ENCODE measurements at places on chromosomes 1 and 21. TPM values are rescaled to one million over a fixed set of nuclear protein-coding genes. Genes with fewer than 3 reads are reported as not detected.

The KCNK1 gene
- 42.3 TPM for total RNA-seq

The GIPC2 gene
- 1.5 TPM for total RNA-seq

GRCh38 chr1:87399701-87400100 lies 71.0 kb downstream of the LMO4 start:
- no peaks in the 10 kb centered on the region for H3K36me3 ChIP-seq
- DNase-seq = no peak
- H3K4me3 ChIP-seq = no peak overlapping the region

GRCh38 chr21:42594616-42595282 lies 58.7 kb upstream of the PDE9A start:
- H3K4me1 ChIP-seq = peaks cover 8% of the 10 kb centered on the region
- no peak overlapping the region for H3K27ac ChIP-seq
- no peaks in the 10 kb centered on the region for H3K36me3 ChIP-seq
- no peak for DNase-seq

The KRTAP13-2 gene
- total RNA-seq = not detected

DNA sequence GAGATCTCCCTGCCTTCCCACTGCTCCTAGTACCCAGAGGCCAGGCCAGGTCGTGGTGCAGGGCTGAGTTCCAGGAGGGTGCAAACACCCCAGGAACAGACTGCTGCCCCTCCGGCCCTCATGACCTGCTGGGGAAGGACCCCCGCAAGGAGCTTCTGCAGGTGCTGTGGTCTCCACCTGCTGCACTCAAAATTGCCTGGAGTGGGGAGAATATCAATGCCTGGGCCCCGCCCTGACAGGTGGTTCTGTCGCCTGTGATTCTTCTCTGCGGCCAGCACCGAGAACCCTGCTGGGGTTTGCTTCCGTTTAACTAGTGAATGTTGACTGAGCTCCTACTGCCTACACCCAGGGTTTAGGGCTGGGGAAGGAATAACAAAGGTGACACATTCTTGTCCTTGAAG lies 2.1 kb upstream of the TFF3 start:
- peaks cover 16% of the 10 kb centered on the region for H3K4me1 ChIP-seq
- no peaks in the 10 kb centered on the region for H3K27me3 ChIP-seq
- peak; percentile 42 for DNase-seq
- no peaks in the 10 kb centered on the region for H3K36me3 ChIP-seq

DNA sequence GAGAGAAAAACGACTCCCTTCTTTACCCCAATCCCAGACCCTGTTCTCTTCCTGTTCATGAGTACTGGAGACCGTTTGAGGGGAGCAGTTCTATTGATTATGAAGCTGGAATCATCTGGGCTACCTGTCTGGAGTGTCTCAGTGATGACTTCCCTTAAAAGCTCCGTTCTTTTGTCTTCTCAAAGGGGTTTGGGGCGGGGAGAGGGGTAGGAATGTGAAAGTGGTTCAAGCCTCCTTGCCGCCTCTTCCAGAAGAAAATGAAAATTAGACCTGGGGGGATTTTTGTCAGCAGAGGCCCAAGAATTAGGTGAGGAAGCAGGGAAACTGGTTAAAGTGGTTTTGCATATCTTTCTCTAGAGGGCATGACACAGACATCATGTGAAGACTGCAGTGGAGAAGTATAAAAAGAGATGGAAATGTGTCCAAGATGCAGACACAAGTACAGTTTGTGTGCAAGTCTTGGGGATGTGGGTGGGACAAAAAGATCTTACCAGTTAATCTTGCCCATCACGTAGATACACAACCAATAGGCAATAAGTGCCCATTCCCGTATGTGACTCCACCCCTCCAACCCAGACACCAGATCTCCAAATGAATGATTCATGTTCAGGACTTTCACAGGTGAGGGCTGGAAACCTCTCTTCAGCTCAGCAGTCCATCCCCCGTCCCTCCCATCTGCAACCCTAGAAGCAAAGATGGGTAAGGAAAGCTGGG lies 470 bp upstream of the MTMR11 start:
- H3K4me1 ChIP-seq = peaks cover 50% of the 10 kb centered on the region
- H3K36me3 ChIP-seq = no peaks in the 10 kb centered on the region
- peak overlapping the region; percentile 89 for H3K27ac ChIP-seq
- H3K27me3 ChIP-seq = no peaks in the 10 kb centered on the region

DNA sequence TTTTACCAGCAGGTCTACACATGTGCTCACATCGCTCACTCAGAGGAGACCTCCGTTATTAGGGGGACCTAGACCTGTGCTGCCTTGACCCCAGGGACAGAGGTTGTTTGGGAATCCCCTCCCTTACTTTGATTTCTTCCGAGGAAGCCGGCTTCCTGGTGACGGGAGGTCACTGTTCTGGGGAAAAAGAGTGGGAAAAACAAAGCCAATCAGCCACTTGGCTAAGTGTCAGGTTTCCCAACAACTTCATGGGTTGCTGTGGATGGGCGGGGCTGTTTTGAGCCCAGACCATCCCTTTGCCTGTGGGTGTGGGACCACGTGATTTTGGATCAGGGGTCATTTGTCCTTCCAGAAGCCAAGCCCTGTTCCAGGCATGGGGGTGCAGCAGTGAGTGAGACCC lies 7.1 kb upstream of the KCNAB2 start:
- H3K4me1 ChIP-seq = peaks cover 6% of the 10 kb centered on the region
- H3K27me3 ChIP-seq = no peaks in the 10 kb centered on the region
- no peak overlapping the region for H3K4me3 ChIP-seq
- DNase-seq = no peak
- H3K36me3 ChIP-seq = no peaks in the 10 kb centered on the region

- DNase-seq = no peak
- no peak overlapping the region for H3K4me3 ChIP-seq
- H3K27me3 ChIP-seq = no peaks in the 10 kb centered on the region
- no peak overlapping the region for H3K27ac ChIP-seq
These were observed 116.1 kb upstream of the LMO4 start for GRCh38 chr1:87212431-87213134.

- no peak overlapping the region for H3K4me3 ChIP-seq
- H3K27me3 ChIP-seq = no peaks in the 10 kb centered on the region
- no peak for DNase-seq
- H3K36me3 ChIP-seq = no peaks in the 10 kb centered on the region
- no peaks in the 10 kb centered on the region for H3K4me1 ChIP-seq
- peak overlapping the region; percentile 45 for H3K27ac ChIP-seq
These were observed 3.9 kb downstream of the LAMB3 start for GRCh38 chr1:209648346-209648745.

DNA sequence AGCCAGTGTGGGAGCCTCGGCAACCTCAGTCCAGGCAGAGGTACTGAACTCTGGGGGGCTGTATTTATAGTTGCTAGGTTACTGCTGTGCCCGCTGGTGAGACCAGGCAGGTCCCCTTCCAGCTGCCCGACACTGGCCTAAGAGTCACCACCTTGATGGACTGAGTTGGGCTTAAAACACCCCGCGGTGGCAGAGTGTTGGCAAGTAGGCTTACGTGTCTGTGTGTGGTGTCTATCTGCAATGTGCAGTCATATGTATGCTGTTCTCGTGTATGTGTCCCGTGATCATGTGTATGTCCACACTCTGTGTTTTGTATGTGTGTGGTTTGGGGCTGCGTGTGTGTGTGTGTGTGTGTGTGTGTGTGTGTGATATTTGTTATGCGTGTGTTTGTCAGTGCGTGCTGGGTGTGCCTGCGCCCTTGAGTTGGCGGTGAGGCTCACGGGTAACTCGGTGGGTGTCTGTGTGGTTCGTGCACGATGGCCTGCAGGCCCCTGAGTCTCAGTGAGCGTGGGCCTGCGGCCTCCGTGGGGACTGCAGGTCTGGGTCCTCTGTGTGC lies 65.5 kb downstream of the MEF2D start:
- peaks cover 55% of the 10 kb centered on the region for H3K27me3 ChIP-seq
- DNase-seq = no peak
- H3K4me1 ChIP-seq = no peaks in the 10 kb centered on the region
- H3K36me3 ChIP-seq = no peaks in the 10 kb centered on the region
- no peak overlapping the region for H3K4me3 ChIP-seq

The OR2L8 gene
- total RNA-seq = not detected

GRCh38 chr1:204418174-204419063 lies 6.8 kb upstream of the PPP1R15B start:
- H3K27me3 ChIP-seq = no peaks in the 10 kb centered on the region
- peak; percentile 40 for DNase-seq
- H3K4me1 ChIP-seq = peaks cover 27% of the 10 kb centered on the region
- peak overlapping the region; percentile 81 for H3K27ac ChIP-seq
- no peak overlapping the region for H3K4me3 ChIP-seq

- no peaks in the 10 kb centered on the region for H3K27me3 ChIP-seq
- H3K4me3 ChIP-seq = no peak overlapping the region
- no peak overlapping the region for H3K27ac ChIP-seq
- H3K36me3 ChIP-seq = no peaks in the 10 kb centered on the region
- no peaks in the 10 kb centered on the region for H3K4me1 ChIP-seq
These were observed 124.6 kb downstream of the HLCS start for GRCh38 chr21:36841866-36842265.

- no peak overlapping the region for H3K4me3 ChIP-seq
- peak overlapping the region; percentile 19 for H3K27ac ChIP-seq
- no peaks in the 10 kb centered on the region for H3K36me3 ChIP-seq
- DNase-seq = no peak
- peaks cover 6% of the 10 kb centered on the region for H3K4me1 ChIP-seq
These were observed 116.9 kb downstream of the TGFBR3 start for GRCh38 chr1:91768786-91769725.

- DNase-seq = no peak
- no peaks in the 10 kb centered on the region for H3K36me3 ChIP-seq
These were observed at the start of gene HUNK for GRCh38 chr21:31872452-31873274. Gene HUNK, plus strand, starts transcription at chr21:31873020. Its CDS starts 655 bp downstream, at chr21:31873675.

The GREM2 gene
- total RNA-seq = not detected

The ENAH gene
- 59.5 TPM for total RNA-seq

GRCh38 chr21:45022736-45023135 lies 51.6 kb upstream of the ADARB1 start:
- no peaks in the 10 kb centered on the region for H3K36me3 ChIP-seq
- no peaks in the 10 kb centered on the region for H3K27me3 ChIP-seq
- no peak for DNase-seq
- H3K4me1 ChIP-seq = peaks cover 10% of the 10 kb centered on the region

The ARHGEF19 gene
- 4.8 TPM for total RNA-seq

GRCh38 chr21:35475009-35475408 lies 425.9 kb upstream of the RUNX1 start:
- no peak for DNase-seq
- no peak overlapping the region for H3K4me3 ChIP-seq
- no peaks in the 10 kb centered on the region for H3K27me3 ChIP-seq
- H3K4me1 ChIP-seq = no peaks in the 10 kb centered on the region

The CRNN gene
- not detected for total RNA-seq

DNA sequence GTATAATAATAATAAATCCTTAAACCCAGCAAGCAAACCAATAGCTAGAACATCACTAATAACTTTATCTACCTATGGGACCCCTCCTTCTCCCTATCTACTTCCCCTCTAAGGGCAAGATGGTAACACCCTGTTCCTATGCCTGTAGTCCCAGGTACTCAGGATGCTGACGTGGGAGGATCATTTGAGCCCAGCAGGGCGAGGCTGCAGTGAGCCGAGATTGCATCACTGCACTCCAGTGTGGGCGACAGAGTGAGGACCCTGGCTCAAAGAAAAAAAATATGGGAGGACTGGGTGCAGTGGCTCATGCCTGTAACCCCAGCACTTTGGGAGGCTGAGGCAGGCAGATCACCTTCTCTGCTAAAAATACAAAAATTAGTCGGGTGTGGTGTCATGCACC lies 143.1 kb upstream of the SLC45A1 start:
- no peak overlapping the region for H3K27ac ChIP-seq
- no peaks in the 10 kb centered on the region for H3K36me3 ChIP-seq
- no peaks in the 10 kb centered on the region for H3K27me3 ChIP-seq
- no peak for DNase-seq

The PROK1 gene
- 1.0 TPM for total RNA-seq

DNA sequence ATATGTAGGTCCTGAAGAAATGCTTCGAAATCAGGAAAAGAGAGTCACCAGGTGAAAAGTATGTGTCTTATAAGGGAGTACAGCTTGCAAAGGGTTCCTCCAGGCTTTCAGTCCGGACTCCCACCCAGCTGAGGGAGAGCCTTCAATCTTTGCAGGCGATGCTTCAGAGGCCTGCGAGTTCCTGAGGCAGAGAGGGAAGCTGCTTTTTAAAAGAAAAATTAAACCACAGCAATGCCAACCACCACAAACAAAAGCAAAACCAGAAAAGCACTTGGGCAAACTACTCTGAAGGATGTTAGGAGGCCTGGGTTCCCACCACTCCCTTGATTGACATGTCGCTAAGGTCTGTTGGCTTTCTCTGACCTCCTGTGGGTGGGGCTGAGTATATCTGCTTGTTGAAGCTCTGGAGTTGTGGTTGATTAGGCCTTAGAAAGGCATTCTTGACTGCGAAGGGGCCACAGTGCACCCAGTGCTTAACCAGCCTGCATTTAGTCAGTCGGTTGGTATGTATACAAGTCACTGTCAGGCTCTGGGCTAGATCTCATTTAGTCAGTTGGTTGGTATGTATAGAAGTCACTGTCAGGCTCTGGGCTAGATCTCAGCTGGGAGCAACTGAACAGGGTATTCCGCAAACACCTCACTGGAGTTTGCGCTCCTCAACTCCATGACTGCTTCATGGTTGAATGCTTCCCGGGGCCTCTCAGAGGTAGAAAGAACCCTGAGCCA lies 1.2 kb downstream of the NIPAL3 start:
- H3K4me1 ChIP-seq = peaks cover 14% of the 10 kb centered on the region
- H3K27ac ChIP-seq = no peak overlapping the region
- H3K4me3 ChIP-seq = peak overlapping the region; percentile 58
- no peak for DNase-seq
- no peaks in the 10 kb centered on the region for H3K36me3 ChIP-seq
- no peaks in the 10 kb centered on the region for H3K27me3 ChIP-seq

DNA sequence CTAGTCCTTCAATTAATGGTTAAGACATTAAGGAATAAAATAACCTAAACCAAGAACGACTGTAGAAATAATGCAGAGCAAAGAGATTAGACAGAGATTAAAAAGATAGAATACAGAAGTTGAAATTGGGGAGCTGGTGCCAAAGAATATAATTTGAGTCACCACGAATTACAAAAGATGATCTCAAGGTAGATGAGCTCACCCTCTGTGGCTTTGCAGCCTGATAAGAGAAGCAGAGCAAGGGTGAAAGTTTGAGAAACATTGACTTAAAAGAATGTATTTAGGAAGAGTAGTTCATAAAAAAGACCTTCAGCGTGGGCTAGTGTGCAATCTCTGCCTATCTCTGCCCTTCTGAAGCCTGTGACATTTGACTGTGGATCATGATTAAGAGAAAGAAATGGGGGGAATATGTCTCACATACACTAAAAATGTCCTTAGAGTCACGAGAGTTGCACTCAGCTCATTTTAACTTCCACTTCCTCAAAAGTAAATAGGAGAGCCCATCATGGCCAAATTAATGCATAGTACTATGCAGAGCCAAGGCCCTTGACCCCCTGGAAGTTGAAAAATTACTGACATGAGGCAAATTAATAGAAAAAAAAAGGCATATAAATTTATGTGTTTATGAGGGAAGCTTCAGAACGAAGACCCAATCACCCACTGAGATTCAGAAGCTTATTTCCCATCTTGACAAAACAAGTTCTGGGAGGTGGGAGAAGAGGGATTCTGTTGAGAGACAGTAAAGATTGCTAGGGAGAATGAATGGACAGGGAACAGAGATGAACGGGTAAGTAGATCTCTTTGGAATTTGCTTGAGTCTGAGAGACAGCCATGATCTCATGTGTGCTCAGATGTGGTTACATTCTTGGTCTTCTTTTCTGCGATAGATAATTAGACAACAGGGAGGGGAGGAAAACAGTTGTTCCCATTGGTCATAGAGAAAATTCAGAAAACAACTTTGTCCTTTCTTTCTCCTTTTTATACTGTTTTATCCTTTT lies 395.4 kb upstream of the LRRC7 start:
- no peaks in the 10 kb centered on the region for H3K4me1 ChIP-seq
- no peak overlapping the region for H3K27ac ChIP-seq
- no peaks in the 10 kb centered on the region for H3K27me3 ChIP-seq
